ENCODE measurements at places on chromosomes 4 and X.

- DNase-seq: peak; percentile 95
Observed at GRCh38 chr4:116531870-116532269, 553.5 kb downstream of the TRAM1L1 start.

DNA sequence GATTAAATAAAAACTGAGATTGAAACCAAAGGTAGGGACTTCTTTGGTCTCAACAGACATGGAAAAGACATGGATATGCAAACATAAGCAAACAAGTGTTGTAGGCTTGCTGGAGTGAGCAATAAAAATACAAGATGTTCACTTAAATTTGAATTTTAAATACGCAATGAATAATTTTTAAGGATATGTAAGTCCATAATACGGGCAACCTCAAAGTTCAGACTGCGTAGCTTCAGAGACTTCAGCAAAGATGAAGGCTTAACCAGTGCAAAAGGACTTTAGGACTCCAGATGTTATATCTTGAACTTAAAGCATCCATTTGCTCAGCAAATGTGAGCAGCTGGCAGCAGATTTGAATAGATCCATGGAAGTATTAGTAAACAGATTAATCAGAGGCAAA is 549.3 kb downstream of the ARAP2 start:
- DNase-seq: no peak

DNA sequence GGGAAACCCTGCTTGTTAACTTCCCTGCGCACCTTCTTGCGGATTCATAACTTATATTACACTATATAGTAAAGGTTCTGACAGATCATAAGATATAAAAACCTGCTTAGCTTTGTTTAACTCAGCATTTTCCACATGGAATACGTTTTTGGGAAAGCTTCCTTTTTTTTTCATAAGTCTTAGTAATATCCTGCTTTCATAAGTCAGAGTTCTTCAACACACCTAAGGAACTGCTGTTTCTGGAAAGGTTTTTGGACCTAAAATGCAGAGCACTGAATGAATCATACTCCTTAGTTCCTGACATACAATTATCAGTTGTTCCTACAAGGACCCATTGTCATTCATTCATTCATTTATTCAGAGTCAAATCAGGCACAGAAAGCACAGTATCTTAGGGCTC is 32.3 kb upstream of the OCIAD2 start:
- DNase-seq: no peak

DNA sequence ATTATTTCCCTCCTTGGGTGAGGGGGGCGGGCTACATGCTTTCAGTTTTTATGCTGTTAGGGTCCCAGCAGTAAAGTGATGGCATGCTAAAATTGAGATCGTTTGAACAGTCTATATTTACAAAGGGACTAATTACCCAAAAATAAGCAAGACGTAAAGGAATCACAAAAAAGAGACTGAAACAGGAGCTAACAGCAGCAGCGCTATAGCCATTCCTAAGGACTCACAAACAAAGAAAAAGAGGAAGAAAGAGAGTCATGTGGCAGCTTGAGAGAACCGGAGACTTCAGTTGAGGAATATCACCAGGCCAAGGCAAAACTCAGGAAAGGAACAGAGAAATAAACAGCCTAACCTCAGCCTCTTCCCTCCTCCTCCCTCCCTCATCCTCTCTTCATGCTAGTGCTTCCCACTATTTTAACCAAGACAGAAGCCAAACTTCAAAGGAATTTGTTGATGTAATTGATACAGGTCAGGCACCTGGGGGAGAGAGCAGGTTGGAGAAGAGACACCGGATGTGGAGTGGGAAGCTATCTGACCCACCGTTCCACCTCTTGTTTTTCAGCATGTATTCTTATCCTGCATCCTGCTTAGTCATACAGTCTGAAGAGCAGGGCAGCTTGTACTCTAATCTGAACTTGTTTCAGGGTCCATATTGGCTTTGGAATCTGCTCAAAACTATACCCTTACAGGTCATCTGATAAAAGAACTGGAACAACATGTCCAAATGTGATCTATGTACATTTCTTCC is 383.7 kb downstream of the NAF1 start:
- DNase-seq: no peak

- DNase-seq: peak; percentile 27
Observed at GRCh38 chr4:37970702-37971101, 10.5 kb downstream of the PTTG2 start.

DNA sequence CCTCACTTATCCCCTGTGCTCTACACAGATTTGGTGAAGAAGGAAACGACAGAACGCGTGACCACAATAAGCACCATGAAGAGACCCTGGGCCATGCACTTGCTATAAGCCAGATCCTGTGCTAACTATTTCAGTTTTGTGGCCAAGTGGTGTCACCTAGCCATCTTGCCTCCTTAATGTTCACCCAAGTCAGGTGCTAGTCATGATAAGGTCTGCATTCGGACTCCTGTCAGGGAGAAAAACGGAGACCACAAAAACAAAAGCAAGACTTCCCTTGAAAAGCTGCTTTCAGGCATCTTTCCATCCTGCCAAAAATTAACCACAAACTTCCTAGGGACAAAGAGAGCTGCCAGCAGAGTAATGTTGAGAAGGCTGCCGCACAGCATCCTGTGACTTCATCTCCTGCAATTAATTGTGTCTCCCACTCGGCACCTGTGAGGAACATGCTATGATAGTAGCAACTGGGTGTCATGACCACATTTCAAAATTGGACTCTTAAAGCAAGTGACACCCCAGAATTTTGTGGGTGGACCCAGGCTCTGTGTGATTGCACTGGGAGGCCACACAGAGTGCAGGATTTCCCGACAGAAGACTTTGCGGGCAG is 8.8 kb upstream of the IDS start:
- DNase-seq: peak; percentile 54

- no peak for DNase-seq
Observed at GRCh38 chrX:133576876-133577275, 161.6 kb upstream of the GPC4 start.

DNA sequence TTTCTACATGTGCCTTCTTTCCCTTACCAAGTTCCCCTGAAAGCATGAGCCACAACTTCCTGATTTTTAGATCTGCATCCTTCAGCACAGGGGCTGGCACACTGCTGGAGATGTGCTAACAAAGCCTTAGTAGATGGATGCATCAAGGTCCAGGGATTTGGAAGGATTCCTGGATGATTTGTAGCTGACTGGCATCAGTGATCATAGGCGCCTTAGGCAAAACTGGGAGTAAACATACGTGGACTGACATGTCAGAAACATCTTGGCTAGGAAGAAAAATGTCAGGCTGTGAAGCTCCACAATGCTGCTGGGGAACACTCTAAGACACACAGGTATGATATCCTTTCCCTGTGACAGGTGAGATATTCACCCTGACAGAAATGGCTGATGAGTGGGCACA is 156.4 kb downstream of the AMELX start:
- no peak for DNase-seq

DNA sequence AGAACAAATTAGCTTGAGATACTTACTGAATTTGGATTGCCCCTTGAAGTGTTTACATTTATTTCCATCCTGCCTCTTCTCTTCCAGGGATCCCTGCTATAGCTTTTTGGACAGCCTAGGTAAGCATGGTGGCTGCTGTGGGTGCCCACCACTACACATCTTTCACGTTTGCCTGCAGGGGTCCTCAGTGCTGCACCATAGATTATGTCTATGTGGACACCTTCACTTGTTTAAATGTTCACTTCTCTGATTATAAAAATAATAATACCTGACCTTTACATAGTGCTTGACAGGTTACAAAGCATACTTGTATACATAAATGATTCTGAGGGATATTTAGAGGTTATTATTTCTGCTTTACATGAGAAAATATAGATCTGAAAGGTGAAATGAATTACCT is 67.9 kb upstream of the SLC4A4 start:
- no peak for DNase-seq

DNA sequence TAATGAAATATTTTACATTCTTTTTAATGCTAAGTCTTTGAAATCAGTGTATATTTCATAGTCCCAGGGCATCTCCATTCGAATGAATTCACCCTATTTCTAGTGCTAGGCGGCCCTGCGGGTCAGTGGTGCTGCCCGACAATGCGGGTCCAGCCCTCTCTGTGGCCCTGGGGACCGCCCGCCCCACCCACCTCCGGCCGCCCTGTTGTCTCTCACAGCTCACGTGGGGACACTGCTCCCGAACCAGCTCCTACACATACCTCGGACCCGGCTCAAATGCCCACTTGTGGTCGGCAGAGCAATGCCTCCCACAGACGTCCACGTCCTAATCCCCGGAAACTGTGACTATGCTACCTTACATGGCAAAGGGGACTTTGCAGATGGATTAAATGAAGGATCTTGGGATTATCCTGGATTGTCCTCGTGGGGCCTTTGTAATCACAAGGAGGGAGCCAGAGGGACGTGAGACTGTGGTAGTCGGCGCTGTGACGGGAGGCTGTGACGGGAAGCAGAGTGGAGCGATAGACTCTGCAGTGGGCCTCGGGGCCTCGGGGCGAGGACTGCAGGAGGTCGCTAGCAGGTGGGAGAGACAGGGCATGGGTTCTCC is 92.3 kb upstream of the PSAPL1 start:
- DNase-seq: no peak

- no peak for DNase-seq
Observed at GRCh38 chrX:45134775-45135174, 65.9 kb downstream of the DIPK2B start.

GRCh38 chr4:148441624-148441985 is 609 bp downstream of the NR3C2 start:
- DNase-seq: no peak

DNA sequence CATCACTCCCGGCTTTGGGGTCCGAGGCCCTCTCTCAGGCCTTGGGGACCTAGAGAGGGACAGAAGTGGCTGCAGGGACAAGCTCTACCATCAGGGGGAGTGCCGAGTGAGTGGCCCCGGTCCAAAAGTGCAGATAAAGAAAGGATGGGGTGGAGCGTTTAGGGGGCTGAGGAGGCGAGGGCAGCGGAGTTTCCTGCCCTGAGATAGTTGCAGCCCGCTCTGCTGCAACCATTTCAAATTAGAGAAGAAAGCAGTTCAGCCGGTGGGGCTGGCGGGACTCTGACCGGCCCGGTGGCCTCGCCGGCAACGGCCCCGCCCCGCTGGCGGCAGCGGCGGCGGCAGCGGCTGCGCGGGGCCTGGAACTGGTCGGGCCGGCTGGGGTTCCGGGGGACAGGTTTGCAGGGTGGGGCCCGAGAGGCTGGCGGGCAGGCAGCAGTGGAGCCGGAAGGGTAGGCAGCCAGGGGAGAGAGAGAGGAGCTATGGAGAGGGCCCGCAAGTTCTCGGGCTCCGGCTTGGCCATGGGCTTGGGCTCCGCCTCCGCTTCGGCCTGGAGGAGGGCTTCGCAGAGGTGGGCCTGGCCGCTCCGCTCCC is 7.6 kb downstream of the DLG3 start:
- DNase-seq: no peak

All from GF-D8 (cell line).